ENCODE measurements at places on chromosomes 2 and 18. TPM values are rescaled to one million over a fixed set of nuclear protein-coding genes. Genes with fewer than 3 reads are reported as not detected.

UGT1A8 gene
- total RNA-seq = 0.46 TPM

MC2R gene
- not detected for total RNA-seq

KCNK3 gene
- 0.04 TPM for total RNA-seq

C2orf66 gene
- 0.51 TPM for total RNA-seq

SLC38A11 gene
- total RNA-seq = 0.36 TPM

CABYR gene
- total RNA-seq = 5.4 TPM

GREB1 gene
- total RNA-seq = 0.62 TPM

PLGLB1 gene
- total RNA-seq = 0.62 TPM

RAB6C gene
- total RNA-seq = not detected

RIT2 gene
- total RNA-seq = not detected

RNF152 gene
- 2.8 TPM for total RNA-seq

DNER gene
- total RNA-seq = 1.1 TPM

LHCGR gene
- not detected for total RNA-seq

COX7A2L gene
- 120 TPM for total RNA-seq

CCT4 gene
- total RNA-seq = 195 TPM

TMEM169 gene
- total RNA-seq = not detected

SCN9A gene
- total RNA-seq = 7.0 TPM

GRCh38 chr2:72527424-72527823, 298.4 kb downstream of the EXOC6B start:
- no peak for DNase-seq

DNA sequence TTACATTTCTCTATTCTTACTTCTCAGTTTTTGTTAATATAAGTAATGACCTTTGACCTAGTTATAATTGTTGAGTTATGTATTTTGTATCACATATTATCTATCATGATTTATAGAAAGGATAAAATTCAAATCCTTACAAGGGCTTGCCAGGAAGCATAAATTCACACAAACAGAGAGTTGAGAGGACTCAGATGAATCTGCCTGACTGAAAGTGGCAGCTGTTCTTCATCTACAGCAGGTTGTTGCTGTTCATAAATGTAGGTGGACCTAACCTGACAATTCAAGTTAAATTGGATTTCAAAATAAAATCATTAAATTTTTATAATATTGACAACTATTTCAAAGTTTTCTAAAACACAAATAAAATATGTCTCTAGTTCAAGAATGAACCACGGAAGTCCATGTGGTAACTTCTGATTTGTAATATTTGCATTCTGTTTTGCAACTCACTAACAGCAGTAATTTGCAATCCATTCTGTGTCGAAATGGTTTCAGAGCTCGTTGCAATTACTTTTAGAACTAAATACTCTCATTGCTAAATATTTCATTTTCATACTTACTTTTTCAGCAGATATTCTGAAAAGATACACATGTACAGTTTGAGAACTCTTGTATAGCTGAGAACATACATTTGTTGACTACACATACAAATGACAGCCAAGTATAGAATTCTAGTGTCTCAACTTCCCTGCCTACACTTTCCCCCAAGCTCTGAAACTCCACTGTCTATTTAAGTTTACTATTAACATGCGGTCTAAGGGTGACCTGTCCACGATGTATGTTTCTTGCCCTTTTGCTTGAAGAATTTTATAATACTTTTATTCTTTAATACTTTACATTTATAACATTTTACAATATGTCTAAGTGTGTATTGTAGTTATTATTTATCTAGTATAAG, 25.7 kb downstream of the SCN7A start:
- no peak for DNase-seq

GRCh38 chr2:190216829-190217228, 102.8 kb downstream of the HIBCH start:
- DNase-seq = no peak

DNA sequence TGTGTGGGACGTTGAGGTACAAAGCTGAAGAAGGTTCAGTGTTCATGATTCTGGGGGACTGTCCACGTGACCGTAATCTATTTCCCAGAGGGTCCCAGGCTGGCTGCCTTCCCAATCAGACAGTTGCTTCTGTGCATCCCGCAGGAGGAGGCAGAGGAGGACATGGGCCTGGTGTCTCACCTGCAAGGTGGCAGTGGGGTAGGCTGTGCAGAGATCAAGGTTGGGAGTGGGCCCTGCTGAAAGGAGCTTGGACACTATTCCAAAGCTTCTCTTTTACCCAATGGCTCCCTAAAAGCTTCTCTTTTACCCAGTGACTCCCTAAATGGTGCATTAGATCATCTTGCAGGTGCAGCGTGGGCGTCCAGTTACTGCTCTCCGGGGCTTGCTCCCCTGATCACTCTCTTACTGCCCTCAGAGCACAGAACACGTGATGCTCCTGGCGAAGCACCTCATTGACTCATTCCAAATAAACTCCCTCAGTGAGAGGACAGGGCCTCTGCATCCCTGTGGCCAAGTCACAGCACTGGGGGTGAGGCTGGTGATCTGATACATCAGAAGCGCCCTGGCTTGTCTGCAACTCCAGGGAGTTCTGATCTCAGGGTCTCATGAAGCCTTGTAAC, 41.5 kb downstream of the RNF144A start:
- peak; percentile 17 for DNase-seq

GRCh38 chr2:74417763-74418162, 3.7 kb downstream of the C2orf81 start:
- DNase-seq = no peak

DNA sequence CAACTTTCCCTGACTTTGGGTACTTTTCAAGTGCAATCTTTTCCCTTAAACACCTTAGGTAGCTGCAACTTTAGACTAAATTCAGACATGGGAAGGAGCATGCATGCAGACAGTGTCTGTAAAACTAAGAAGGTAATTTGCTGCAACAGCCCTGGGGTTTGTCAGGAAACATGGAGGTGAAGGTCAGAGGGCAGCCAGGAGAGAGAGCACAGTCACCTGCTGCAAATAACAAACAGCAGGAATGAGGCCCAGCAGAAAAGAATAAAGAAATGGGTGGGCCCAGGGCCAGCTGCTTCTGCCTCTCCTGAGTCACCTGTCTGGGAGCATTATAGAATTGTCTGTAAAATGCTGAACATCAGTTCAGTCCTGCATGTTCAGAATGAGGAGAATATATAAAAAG, 35.2 kb downstream of the MTHFD2 start:
- DNase-seq = no peak

DNA sequence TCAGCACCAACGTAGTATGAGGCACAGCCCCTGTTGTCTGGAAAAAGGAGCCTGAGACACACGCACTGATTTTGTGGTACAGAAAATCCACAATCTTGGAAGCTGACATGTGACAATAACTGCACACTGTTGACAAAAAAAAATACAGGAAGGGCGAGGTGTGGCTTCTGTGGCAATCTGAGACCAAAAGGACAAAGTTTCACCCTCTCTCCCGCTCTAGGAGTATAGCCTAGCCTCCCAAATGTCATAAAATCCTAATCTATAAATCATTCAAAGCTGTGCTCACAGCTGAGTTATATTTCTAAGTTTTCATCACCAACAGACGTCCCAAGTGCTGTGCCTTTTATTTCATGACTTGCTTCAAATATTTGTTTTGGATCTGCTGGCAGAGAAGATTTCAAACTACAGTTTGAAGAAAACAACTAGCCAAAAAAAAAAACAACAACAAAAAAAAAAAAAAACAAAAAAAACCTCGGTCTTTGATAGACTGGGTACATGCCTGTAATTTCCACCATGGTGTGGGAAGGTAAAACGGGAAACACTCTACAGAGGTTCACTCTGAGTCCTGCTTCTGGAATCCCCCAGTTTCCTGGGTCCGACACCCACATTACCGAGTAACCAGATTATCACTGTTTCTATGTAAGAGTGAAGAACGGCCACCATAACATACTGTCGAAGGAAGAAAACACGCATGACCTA, 61.0 kb downstream of the C2orf76 start:
- no peak for DNase-seq

GRCh38 chr2:239459606-239460005, 58.8 kb upstream of the HDAC4 start:
- DNase-seq = no peak

- no peak for DNase-seq
These were observed 13.6 kb downstream of the FRZB start for GRCh38 chr2:182852801-182853200.

- DNase-seq = peak; percentile 56
These were observed 194.5 kb upstream of the LRRTM1 start for GRCh38 chr2:80499095-80499494.

GRCh38 chr2:128494640-128495321, 176.1 kb upstream of the HS6ST1 start:
- DNase-seq = no peak

- DNase-seq = no peak
These were observed 216.6 kb downstream of the SPAG16 start for GRCh38 chr2:213500881-213501280.

- no peak for DNase-seq
These were observed 293.2 kb upstream of the EPAS1 start for GRCh38 chr2:46003903-46004473.

GRCh38 chr2:43313642-43314017, 87.2 kb upstream of the ZFP36L2 start:
- no peak for DNase-seq

- no peak for DNase-seq
These were observed 13.2 kb downstream of the CNNM4 start for GRCh38 chr2:96773922-96774321.

- no peak for DNase-seq
These were observed 654.8 kb downstream of the SLC4A3 start for GRCh38 chr2:220282236-220282635.

DNA sequence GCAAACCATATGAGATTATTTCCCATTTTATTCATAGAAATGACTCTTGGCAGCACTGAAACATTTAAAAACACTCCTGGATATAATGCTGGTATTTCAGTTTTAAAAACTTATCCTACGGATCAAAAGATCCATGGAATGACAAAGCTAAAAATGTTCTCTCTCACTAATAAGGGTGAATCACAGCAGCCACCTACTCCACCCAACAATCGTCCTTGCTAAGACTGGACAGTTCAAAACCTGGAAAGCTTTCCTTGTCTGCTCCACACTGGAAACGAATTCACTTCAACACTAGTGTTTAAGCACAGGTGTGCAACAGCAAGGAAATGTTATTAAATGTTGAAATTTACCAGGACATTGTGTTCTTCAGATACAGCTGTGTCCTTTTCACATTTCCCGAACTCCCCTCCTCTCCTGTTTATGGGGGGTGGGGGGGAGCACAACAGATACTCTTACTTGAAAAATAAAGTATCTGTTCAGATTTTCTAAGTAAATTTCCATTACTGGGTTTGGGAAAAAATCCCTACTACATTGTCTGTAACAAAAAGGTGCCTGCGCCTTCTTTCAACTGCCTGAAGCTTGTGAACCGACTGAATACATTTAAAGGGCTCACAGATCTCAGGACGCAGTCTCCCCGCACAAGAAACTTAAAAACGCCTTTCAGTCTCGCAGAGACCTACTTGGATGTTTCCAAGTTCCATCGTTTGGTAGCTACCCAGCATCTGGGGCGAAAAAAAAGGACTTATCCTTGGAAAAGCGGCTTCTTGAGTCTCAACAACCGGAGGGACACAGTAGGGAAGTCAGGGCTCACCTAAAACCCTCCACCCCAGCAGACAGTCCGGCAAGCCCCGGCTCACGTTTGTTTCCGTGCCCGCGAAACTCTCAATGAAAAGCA, 1.3 kb downstream of the YWHAQ start:
- peak; percentile 51 for DNase-seq

GRCh38 chr2:137638932-137639331, 325.3 kb upstream of the HNMT start:
- no peak for DNase-seq

GRCh38 chr2:133411857-133412256, 156.4 kb downstream of the NCKAP5 start:
- no peak for DNase-seq

- no peak for DNase-seq
These were observed 34.4 kb downstream of the MEIS1 start for GRCh38 chr2:66469214-66469902.

- peak; percentile 46 for DNase-seq
These were observed 1.5 kb downstream of the ACSL3 start for GRCh38 chr2:222862106-222862908.

GRCh38 chr18:2680216-2680792, 24.8 kb downstream of the SMCHD1 start:
- DNase-seq = no peak

- DNase-seq = peak; percentile 89
These were observed 34.2 kb upstream of the NCOA1 start for GRCh38 chr2:24456599-24457556.

- no peak for DNase-seq
These were observed 37.4 kb upstream of the KLHL29 start for GRCh38 chr2:23347471-23348092.

DNA sequence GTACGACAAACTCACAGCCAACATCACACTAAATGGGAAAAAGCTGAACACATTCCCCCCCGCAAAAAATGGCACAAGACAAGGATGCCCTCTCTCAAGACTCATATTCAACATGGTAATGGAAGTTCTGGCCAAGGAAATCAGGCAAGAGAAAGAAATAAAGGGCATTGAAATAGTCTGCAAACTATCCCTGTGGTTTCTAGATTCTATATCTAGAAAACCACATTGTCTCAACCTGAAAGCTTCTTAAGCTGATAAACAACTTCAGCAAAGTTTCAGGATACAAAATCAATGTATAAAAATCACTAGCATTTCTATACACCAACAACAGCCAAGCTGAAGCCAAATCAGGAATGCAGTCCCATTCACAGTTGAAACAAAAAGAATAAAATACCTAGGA, 294.6 kb upstream of the CYP26B1 start:
- no peak for DNase-seq

DNA sequence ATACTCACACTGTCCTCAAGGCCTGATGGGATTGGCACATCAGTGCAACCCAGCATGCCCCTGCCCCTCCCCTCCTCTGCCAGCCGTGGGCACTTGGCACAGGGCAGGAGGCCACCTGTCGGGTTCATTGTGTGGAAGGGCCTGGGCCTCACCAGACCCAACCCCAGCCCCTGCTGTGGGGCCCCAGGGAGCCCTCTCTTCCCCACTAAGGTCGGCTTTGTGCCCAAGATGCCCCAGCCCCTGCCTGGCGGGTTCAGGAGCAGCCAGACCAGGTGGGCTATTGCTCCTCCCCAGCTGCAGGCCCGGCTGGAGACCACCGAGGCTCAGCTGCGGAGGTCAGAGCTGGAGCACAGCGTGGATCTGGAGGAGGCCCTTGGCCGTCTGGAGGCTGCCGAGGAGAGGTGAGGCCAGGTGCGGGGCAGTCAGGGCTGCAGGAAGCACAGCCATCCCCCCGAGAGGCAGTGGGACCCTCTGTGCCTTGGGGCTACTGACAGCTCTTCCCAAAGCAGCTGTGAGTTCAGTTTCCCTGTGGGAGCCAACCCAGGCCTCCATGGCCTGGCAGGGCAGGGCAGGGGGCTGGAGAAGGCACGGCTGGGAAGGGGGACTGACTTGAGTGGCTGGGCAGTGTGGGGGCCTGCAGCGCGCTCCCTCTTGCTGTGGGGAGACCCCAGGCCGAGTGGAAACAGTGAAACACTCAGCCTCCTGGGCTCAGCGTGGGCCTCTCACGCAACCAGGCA, 16.3 kb downstream of the CROCC2 start:
- no peak for DNase-seq
